Non-pigmented ciliary epithelial cell (primary cell): ENCODE measurements at places on chromosomes 11 and 22.

DNA sequence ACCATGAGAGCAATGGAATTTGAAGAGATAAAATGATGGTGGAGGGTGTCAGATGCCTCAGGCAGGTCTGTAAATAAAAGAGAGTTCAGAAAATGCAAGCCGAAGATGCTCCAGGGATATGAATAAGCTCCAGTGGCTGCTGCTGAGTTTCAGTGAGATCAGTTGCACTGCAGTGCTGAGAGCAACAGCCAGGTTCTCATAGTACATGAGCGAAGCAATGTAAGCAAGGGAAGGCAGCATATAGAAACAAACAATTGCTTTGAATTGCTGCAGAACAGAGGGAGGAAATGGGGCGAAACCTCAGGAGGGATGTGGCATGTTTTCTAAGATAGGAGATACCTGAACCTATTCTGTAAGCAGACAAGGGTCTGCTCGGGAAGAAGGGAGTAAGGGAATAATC lies 369.5 kb downstream of the AASDHPPT start:
- DNase-seq = no peak

- DNase-seq = no peak
Measured at GRCh38 chr11:92311616-92312449, 87.2 kb downstream of the FAT3 start.

DNA sequence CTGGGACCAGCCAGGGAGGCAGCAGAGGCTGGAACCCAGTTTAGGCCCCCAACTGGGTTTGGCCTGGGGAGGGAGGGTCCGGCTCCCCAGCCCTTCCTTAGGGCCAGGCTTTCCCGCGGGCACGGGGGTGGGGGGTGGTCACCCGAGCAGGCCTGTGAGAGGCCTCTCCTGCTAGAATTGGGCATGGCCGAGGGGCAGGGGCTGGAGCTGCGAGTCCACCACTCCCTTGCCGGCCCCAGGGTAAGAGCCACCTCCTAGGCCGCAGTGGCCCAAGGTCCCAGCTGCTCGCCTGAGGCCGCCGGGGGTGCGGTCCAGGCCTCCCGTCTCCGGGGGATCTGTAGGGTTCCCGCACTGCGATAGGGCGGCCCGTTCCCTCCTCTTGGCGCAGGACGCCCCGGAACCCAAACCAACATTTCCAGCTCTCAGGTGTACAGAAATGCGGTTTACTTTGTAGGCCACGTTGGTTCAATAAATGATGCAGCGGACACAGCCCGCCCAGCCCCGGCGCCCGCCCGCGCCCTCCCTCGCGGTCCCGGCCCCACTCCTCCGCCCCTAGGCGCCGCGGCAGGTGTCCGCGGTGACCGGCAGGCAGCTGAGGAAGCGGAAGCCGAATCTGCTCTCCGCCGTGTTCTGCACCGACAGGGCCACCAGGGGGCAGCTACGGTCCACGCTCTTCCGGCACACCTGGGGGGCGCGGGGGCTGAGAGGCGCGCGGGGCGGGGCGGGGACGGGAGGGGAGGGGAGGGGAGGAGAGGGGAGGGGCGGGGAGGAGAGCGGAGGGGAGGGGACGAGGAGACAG lies 5.9 kb downstream of the LMNTD2 start:
- DNase-seq = no peak

- DNase-seq = no peak
Measured at GRCh38 chr11:44049832-44050231, 2.1 kb downstream of the ACCSL start.

DNA sequence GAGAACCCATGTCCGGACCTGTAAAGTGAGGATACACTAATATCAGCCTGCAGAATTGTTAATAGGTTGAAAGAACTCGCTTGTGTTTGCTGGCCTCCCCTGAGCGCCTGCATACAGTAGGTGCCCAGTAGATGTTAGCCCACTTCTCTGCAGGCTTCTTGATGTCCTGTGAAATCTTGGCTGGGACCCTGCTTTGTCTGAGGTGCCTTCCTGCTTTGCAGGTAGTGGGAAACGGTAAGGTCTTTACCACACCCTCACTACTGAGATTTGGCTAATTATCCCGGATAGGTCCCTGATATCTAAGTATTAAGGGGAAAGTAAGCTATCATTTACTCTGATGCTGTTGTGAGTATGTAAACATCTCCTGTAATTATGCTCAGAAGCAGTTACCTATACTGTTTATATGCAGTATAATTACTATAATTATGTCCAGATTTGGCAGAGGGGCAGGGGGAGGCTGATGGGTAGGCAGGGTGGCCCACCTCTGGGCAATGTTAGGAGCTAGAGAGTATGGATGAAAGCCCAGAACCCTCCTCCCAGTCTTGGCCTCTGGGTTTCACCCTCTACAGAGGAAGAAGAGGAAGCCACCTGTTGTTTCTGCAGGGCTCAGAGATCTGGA lies 1.2 kb upstream of the ARRB1 start:
- DNase-seq = no peak

DNA sequence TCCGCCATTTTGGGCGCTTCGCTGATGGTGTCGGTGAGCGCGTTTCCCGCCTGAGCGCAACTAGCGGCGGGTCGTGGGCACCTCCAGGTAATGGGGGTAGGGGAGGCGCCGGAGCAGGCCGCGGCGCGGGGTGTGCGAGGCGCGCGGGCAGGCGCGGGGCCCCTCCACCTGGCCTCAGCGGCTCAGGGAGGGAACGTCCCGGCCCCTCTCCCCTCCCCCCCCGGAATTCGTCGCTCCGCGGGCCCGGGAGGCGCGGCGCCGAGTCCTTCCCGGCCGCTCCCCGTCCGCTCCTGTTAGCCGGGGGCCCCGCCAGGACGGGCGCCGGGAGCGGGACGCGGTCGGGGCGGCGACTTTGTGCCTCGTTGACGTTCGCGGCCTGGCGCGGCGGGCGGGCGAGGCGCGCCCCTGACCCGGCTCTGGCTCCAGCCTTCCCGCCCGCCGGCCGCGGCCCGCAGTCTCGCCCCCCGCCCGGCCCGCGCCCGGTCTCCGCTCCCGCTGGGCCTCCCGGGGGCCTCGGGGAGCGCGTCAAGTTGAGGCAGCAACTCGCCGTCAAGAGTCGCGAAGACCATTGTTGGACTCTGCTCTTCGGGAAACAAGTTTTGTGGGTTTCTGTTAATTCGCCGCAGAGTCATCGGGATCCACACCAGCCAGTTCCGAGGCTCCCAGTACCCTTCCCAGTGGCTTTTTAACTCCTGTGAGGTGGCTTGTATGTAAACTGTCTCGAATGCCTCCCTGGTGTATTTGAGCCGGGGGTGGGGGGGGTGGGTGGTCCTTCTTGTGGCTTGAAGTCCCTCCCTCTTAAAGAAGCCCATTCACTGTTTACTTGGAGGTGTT lies at the start of gene PPP6R3:
TSS of gene PPP6R3 (plus strand) at position 12 of the 834 bp plus-strand sequence. CDS start 76,913 bp downstream, outside the sequence.
- no peak for DNase-seq

DNA sequence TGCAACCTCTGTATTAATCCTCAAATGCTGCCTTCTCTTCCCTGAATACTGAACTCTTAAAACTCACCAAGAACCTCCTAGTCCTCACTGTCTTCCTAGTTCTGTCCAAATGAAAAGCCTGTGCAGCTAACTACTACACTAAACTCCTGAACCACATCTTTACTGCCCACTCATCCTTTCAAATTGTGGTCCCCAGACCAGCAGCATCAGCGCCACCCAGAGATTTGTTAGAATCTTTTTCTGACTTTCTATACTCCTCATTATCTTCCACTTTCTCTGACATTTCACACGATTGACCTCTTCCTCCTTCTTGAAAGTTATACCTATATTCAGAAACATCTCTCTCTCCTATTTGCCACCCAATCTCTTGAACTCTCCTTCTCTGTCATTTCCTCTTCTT lies 461.3 kb downstream of the DLG2 start:
- no peak for DNase-seq

GRCh38 chr11:130738611-130739010 lies 177.7 kb downstream of the SNX19 start:
- no peak for DNase-seq

GRCh38 chr11:102345904-102346303 lies 1.1 kb upstream of the BIRC2 start:
- no peak for DNase-seq

DNA sequence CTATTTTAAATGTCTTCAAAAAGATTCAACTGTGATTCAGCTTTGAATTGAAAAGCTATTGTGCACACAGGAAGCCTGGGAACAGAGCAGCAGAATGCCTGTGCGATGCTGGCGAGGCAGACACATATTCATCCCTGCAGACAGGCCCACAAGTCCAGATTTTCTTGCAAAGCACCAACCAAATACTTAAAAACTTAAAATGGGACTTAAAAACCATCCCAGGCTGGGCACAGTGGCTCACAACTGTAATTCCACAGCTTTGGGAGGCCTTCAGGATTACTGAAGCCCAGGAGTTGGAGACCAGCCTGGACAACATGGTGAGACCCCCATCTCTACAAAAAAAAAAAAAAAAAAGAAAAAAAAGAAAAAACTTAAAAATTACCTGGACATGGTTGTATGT lies 122.6 kb upstream of the SERPIND1 start:
- DNase-seq = no peak

DNA sequence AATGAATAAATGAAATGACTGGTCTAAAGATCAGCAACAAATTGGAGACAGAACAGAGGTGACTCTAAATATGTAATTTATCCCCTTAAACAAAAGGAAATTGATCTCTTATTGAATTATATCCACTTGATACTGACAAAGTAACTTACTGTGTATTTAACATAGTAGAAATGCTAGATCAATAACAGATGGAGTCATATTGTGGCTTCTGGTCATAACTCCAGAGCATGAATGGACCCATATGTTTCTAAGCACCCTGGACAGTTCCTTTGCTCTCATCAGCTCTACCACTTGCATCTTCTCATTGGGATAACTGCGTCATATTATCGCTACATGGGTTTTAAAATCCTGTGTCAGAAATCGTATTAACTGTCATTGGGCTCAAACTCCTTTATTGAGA lies 222.3 kb downstream of the ETS1 start:
- peak; percentile 27 for DNase-seq

GRCh38 chr11:133075351-133075750 lies 456.9 kb downstream of the OPCML start:
- DNase-seq = no peak

GRCh38 chr11:16191212-16191867 lies 165.0 kb downstream of the SOX6 start:
- DNase-seq = no peak

DNA sequence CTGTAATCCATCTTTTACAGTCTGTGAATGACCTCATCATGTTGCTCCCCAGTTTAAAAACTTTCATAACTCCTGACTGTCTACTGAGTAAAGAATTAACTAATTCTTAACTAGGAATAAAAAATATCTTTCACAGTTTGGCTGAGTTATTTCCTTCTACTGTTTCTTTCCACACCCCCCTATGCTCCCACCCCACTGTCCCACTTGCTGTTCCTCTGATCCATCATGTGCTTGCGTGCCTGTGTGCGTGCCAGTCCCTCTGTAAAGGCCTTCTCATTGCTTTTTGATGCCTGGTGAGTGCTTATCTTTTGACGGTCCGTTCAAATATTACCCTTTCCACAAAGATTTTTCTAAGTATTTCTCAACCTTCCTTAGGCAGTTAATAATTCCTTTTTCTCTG lies 55.6 kb downstream of the ATG16L2 start:
- no peak for DNase-seq

- DNase-seq = peak; percentile 17
Measured at GRCh38 chr11:45333001-45333971, 47.1 kb upstream of the SYT13 start.

DNA sequence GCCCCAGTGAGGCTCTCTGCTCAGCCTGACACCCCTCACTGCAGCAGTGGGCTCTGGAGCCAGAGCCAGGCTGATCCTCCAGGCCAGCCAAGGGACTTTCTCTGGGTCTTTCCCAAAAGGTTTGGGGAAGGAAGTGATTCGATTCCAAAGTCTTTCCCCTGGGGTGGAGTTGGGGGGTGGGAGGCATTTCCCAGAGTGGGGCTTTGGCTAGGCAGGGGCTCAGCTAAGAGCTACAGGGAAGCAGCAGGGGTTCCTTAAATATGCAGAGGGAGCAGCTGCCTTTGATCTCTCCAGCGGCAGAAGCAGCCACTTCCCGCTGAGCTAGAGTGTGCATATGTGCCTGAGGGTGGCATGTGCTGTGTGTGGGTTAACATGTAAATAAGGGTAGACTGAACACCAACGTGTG lies 192.9 kb downstream of the INSC start:
- no peak for DNase-seq

- DNase-seq = peak; percentile 65
Measured at GRCh38 chr11:83044958-83045712, 26.6 kb downstream of the RAB30 start.

- no peak for DNase-seq
Measured at GRCh38 chr11:88250566-88251242, 75.5 kb upstream of the RAB38 start.

- DNase-seq = no peak
Measured at GRCh38 chr22:48926643-48927042, 901.0 kb downstream of the BRD1 start.

DNA sequence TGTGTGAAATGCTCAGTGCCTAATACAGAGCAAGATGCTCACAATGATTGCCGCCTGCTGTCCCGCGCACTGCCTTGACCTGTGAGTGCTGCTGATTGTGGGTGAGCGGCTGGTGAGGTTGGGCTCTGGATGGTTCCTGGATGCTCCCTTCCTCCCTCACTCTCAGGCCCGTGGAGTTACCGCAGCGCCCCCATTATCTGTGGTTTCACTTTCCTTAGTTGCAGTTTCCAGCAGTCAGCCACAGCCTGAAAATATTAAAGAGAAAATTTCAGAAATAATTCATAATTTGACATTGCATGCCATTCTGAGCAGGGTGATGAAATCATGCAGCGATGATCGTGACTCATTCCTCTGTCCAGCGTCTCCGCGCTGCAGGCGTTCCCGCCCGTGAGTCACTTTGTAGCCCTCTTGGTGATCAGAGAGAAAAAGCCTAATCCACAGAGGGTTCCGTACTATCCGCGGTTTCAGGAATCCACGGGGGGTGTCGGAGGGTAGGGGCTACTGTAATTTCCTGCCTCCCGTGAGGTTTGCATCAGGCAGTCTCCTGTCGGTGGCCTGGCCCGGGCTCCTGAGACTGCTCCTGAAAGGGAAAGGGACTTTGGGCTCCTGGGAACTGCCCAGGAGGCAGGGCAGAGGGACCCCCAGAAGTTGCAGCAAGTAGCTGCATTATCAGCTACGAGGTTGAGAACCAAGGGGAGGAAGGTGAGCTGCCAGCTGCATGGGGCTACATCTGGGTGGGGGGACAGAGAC lies 10.6 kb downstream of the RPL3 start:
- peak; percentile 88 for DNase-seq
